ENCODE measurements at places on chromosomes 16 and 17. TPM values are rescaled to one million over a fixed set of nuclear protein-coding genes. Genes with fewer than 3 reads are reported as not detected.

DNA sequence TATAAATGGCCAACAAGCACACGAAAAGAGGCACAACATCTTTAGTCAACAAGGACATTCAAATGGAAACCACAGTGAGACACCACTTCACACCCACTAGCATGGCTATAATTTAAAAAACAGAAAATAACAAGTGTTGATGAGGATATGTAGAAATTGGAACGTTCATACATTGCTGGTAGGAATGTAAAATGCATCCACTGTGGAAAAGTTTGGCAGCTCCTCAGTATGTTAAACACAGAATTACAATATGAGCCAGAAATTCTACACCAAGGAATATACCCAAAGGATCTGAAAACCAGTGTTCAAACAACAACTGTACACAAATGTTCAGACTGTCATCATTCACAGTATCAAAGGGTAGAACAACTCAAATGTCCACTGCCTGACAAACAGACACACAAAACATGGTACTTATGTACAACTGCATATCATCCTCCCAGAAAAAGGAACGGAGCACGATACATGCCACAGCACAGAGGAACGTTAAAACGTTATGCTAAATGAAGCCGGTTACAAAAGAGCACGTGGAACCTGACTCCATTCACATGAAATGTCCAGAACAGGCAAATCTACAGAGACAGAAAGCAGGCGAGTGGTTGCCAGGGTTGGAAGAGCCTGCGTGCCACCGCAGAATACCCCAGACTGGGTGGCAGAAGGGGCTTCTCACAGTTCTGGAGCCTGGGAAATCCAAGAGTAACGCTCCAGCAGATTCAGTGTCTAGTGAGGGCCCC lies 32.8 kb upstream of the METRNL start:
- DNase-seq: no peak

DNA sequence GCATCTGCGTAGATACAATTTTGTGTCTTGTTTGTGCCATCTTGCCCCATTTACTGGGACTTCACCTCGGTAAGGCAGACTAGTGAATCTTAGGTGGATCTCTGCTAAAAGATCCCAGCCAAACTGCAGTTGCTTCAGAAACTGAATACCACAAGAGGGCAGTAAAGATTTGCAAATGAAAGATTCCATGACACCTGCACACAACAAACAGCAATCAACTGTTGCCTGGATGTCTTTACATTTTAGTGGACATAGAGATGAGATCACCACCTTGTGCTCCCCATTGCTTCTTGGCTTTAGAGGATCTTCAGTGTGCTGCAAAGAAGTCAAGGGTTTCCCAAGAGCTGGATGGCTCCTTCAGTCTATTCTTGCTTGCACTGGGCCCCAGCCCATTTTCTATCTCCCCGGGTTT lies 119.2 kb upstream of the CACNG5 start:
- DNase-seq: no peak

- no peak for DNase-seq
Measured at GRCh38 chr16:79839466-79840341, 239.2 kb upstream of the MAF start.

Gene PKMYT1
- total RNA-seq: 105 TPM

Gene KRTAP3-1
- not detected for total RNA-seq

Gene MYH8
- total RNA-seq: not detected

Gene BAIAP3
- 9.4 TPM for total RNA-seq
